NCI-H1048 (cell line): ENCODE measurements at places on chromosomes 7 and 10.

GRCh38 chr7:134276951-134277350 is 39.8 kb downstream of the SLC35B4 start:
- DNase-seq: no peak

- no peak for DNase-seq
Measured at GRCh38 chr7:21636694-21637093, 93.9 kb downstream of the DNAH11 start.

DNA sequence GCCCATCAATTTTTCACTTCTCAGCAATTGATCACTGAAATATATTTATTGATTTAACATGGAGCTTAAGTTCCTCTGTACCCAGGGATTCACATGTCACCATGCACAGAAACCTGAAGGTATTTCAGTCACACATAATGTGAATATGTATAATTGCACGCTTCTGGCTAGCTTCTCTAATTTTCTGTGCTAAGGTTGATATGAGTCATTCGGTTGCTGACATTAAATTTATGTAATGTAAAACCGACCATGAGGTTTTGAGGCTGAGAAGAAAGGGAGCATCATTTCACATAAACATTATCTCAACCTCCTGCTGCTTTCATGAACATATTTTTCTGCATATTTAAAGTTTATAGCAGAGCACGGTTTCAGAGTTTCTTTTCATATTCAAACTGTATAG is 381.0 kb upstream of the TPK1 start:
- DNase-seq: no peak

DNA sequence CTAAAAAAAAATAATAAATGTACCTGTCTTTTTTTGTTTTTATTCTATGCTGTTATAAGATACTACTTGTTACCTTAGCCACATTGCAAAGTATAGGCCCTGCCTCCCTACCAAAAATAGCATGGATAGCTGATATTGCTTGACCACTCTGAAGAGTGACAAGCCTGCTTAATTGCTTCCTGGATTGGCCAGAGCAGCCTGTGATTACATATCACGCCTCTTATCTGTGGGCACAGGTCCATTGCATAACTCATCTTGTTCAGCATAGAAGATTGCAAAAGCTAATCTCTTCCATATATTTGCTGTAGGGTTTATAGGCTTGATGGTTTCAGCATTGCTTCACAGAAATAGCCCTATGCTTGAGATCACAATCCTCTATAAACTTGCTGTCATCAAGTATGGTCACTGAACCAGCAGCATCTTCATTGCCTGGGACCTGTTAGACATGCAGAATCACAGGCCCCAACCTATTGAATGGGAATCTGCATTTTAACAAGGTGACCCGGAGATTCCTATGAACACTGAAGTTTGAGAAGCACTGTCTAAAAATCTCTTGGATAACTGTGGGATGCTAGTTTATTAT is 280.8 kb upstream of the CDC14C start:
- no peak for DNase-seq

DNA sequence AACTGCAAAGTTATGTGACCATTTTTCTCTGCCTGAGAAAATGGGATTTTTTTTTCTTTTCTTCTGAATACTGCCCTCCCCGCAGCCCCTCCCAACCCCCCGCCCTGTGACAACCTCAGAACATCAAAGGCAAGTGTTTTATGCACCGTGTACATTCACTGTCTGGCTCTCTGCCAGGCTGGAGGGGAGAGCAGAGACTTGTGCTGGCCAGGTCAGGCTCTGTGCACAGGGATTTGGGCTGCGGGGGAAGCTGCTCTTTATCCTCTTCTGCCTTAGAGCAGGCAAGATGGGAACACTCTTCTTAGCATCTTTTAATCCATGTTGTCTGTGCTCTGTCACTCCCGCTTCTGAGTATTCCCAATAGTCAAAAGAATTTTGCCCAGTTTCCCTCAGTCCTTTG is 195.1 kb downstream of the CCSER2 start:
- no peak for DNase-seq

- no peak for DNase-seq
Measured at GRCh38 chr10:117960345-117960935, 86.3 kb downstream of the RAB11FIP2 start.

DNA sequence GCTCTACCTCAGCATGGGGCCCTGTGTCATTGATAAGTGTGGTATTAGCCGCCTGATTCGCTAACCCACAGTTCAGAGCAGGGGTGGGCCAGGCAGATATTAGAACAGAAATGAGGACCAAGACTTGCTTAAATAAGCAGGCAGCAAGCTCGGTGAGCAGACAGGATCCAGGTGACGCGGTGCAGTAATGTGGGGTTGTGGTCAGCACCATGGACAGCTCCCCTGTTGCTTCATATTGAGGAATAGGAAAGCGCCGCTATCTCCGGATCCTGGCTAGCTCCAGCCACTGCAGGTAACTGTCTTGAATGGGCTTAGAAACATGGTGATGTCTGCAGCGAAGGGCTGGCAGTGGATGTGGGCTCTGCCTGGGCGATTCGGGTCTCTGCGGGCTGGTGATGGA is 51.3 kb upstream of the GPR26 start:
- peak; percentile 55 for DNase-seq

GRCh38 chr10:95850791-95851190 is 57.0 kb upstream of the CC2D2B start:
- no peak for DNase-seq

GRCh38 chr10:132544744-132545658 is 7.4 kb downstream of the INPP5A start:
- no peak for DNase-seq

DNA sequence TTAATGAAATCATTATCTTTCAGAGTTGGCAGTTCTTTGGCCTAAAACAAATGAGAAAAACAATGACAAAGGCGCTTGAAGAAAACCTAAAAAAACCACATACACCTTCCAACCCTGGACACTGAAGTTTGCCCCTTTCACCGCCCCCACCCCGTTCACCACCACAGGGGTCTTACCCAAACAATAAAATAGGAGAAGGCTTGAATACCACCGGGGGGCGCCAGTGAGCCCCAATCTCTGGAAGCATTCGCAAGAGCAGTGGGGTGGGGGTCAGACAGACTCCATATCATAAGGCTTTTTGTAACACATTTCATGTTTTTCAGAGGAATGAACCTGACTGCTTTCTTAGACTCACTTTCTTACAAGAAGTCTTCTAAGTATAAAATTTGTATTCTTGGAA is 163.6 kb downstream of the PIP4K2A start:
- DNase-seq: peak; percentile 19

DNA sequence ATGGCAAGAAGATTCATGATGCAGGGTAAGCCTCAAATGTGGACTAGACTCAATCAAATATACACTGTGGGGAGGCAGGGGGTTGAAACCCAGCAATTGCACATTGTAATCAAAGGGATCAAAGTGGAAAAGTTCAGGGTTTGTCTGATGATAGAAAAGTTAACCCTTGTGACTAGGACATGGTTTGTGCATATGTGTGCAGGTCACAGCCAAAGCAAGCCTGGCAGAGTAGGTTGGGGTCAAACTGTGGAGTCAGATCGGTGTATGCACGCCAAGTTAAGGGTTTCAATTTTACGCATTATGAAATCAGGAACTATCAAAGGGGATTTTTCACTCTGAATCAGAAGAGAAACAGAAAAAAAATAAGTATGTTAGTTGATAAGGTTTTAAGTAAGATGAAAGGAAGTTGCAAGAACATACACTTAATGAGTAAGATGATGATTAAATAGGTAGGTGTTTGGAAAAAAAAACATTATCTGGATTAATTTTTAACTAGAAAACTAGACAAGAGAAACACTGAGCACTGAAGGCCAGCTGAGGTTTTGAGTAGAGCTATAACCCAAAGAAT is 188.3 kb downstream of the DGKB start:
- DNase-seq: no peak

DNA sequence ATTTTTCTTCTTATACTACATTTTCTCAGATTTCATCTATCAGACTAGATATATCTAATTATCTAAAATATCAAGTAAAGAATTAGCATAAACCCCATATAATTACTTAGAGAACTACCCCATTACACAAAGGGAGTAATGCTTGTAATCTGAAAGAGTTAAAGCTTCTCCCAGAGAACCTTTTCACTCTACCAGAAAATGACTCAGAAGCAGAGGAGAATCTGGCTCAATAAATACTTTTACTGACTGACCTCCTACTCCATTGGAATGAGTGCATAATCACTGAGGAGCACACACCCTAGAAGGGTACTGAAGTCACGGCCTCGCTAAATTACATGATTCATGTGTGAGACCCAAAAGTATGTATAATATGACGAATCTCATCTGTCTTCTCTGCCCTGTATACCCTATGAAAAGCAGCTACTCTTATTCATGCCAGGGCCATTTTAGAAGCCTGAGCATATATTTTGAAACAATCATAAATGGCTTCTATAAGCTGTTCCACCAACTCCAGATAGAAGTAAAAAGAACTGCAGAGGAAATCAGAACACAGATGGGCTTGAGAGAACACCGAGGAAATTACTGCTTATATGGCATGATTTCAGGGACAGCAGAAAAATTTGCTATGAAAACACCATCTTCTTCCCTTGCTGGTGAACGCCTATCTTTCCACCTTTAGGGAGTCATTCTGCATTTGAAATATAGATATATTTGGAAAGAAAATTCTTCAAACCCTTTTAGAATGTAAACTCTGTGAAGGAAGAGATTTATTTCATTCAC is 32.7 kb downstream of the DNMBP start:
- no peak for DNase-seq

- DNase-seq: no peak
Measured at GRCh38 chr7:2503056-2503941, 16.3 kb upstream of the LFNG start.

- DNase-seq: no peak
Measured at GRCh38 chr7:105830405-105831301, 45.7 kb downstream of the ATXN7L1 start.

DNA sequence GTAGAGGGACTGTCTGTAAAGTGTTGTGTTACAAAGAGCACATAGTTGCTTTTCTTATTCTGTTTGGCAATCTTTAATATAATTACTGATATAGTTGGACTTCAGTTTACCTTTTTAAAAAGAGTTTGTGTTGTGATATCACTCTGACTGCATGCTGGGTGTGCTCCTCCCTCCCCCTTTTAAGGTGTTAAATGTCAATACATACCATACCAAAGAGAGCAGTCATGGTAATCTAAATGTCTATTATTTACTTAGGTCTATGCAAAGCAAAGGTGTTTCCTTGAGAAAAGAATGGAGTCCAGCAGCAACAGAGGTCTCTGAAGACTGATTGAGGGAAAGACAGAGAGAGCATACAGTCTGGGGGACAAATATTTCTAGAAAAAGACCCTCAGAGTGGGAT is 275.1 kb upstream of the NRP1 start:
- no peak for DNase-seq

DNA sequence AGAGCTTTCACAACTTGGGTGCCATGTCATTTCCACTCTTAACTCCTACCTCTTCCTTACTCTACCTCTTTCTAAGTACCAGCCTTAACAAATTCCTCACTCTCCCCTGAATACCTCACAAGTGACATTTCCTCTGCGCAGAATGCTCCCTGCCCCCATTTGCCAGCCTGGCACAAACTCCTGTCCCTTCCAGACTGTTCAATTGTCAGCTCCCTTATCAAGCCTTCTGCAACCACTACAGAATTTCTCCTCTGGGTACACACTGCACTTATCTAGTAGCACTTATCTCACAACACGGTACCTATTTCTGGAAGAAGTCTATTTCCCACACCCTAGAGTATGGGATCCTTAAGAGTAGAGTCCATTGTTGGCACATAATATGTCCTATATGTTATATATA is 39.1 kb upstream of the ANAPC16 start:
- DNase-seq: no peak

DNA sequence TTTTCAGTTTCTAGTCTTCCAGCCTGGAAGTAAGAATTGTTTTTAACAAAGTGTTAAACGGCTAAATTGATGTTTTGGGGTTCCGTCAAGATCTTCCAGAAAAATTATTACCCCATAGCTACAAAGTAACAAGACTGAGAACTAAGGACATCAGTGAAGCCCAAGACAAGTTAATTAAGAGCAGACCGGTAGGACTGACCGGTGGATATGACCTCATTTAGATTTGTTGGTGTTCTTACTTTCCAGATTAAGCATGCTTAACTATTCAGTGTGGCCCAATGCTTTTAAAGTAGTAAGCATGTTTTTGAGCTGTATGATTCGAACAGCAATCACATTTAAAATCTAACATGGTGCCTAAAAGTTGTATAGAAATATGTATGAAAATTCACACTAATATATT is 73.1 kb upstream of the RPA3 start:
- no peak for DNase-seq

- no peak for DNase-seq
Measured at GRCh38 chr7:88072715-88073055, 138.6 kb downstream of the ADAM22 start.

- DNase-seq: no peak
Measured at GRCh38 chr10:11007476-11008020, 10.1 kb upstream of the CELF2 start.

GRCh38 chr10:70729763-70730357 is 55.3 kb downstream of the TBATA start:
- no peak for DNase-seq

DNA sequence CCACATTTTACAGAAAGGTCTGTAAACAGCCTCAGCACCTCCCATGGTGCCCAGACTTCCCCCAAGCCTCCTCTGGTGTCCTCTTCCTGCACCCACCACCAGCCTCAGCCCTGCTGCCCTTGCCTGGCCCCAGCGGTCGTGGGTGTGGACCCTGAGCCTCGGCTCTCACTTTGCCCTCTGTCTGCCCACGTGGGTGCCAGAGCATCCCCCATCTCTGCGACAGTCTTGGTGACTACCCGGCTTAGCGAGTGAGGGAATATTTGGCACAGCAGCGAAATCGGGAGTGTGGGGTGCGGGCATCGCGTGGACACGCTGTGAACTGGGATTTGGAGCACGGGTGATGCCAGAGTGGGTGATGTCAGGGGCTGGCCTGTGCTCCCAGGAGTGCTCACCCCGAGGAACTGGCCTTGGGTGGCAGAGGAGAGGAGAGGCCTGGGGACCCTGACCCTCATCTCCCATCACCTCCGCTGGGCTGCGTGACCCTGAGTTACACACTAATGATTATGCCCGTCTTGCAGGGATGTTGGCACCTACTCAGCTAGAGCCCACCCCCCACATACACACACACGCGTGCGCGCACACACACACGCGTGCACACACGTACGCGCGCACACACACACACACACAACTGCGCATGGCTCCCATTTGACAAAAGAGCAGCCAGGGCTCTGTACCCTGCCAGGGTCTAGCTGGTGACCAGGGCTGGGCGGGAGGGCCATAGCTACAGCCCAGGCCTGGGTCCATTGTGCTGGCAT is 8.7 kb downstream of the ELFN1 start:
- DNase-seq: no peak

GRCh38 chr7:18370633-18371032 is 124.9 kb upstream of the HDAC9 start:
- DNase-seq: no peak

DNA sequence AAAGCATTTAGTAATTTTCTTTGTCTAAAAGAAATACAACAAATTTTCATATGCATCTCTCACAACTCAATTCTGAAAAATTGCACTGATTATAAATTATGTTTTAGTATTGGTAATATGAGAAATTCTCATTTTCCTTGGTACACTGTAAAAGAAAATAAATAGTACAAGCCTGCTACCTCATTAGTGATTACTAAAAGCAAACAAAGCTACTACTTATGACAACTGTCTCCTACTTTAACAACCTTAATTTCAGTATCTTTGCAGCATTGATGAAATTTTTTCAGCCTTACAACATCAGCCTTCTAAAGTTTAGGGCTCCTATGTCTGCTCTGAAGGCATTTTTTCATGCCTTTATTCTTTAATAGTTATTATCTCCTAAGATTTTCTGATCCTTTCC is 65.7 kb downstream of the MINDY3 start:
- DNase-seq: no peak
